ENCODE measurements at places on chromosomes 4 and X.

- no peak for DNase-seq
These were observed 34.3 kb upstream of the CITED1 start for GRCh38 chrX:72340041-72340440.

- DNase-seq, result no peak
These were observed 120.4 kb downstream of the CT47B1 start for GRCh38 chrX:120755066-120755846.

DNA sequence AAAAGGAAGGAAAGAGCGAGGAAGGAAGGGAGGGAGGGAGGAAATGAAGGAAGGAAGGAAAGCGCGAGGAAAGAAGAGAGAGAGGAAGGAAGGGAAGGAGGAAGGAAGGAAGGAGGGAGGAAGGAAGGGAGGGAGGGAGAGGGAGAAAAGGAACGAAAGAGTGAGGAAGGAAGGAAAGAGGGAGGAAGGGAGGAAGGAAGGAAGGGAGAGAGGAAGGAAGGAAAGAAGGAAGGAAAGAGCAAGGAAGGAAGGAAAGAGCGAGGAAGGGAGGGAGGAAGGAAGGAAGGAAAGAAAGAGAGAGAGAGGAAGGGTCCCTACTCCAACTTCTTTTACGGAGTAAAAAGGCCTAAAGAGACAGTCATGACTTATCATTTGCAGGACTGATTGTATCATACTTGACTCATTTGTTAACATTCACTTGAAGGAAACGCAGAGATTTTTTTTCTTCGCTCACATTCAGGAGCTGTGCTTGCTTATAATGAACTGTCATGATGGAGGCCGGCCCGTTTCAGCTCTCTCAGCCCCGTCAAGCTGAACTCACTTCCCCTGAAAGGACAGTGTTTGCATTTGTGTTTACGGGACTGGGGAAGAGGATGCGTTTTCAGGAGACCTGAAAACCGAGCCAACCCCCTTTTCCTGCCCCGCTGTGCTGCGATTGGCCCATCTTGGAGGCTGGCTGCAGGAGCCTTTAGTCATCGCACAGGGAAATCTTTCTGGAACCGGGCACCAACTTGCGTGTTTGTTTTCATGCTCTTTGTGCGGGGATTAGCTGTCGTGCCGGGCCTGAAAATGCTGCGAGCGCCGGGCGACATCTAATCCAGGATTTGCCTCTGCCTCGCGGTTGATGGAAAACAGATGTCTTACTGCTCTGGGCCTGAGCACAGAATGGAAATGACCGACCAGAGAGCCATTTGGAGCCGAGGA lies 17.8 kb downstream of the TRIM2 start:
- peak; percentile 15 for DNase-seq

GRCh38 chrX:53223955-53224859 lies 800 bp downstream of the KDM5C start:
- no peak for DNase-seq
